ENCODE measurements at places on chromosomes 12 and 14. TPM values are rescaled to one million over a fixed set of nuclear protein-coding genes. Genes with fewer than 3 reads are reported as not detected.
A peak's percentile ranks its signal among the peaks of the same experiment; 100 is the strongest.

Gene BEGAIN
- 0.64 TPM for total RNA-seq

- peak; percentile 69 for DNase-seq
Observed at GRCh38 chr12:53061404-53062010, 11.6 kb downstream of the TNS2 start.

- no peak for DNase-seq
Observed at GRCh38 chr14:75049136-75049535, 2.1 kb downstream of the MLH3 start.

Gene C14orf93
- total RNA-seq: 19.4 TPM

- DNase-seq: peak; percentile 24
Observed at GRCh38 chr14:68655911-68656316, 137.0 kb downstream of the ZFP36L1 start.

GRCh38 chr14:20180486-20180885 lies 10.2 kb upstream of the OR11G2 start:
- DNase-seq: no peak

Gene LGMN
- total RNA-seq: 122 TPM

- no peak for DNase-seq
Observed at GRCh38 chr12:114213055-114213581, 192.8 kb downstream of the TBX5 start.

DNA sequence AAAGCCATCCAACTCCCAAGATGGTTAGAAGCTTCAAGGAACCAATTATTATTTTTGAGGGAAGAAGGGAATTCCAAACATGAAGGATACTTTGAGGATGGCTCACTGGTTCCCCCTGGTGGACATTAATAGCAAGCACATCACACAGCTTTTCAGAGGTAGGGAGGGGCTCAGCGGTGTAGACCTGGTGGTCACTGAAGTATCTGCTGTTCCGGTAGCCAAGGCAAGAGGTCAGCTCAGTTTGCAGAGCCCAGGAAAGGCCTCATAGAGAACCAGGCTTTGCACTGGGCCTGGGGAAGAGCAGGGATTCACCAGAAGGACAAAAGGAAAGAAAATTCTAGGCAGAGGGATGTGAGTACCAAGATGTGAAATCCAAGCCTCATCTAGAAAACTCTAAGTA lies 118.7 kb downstream of the KSR2 start:
- DNase-seq: no peak

DNA sequence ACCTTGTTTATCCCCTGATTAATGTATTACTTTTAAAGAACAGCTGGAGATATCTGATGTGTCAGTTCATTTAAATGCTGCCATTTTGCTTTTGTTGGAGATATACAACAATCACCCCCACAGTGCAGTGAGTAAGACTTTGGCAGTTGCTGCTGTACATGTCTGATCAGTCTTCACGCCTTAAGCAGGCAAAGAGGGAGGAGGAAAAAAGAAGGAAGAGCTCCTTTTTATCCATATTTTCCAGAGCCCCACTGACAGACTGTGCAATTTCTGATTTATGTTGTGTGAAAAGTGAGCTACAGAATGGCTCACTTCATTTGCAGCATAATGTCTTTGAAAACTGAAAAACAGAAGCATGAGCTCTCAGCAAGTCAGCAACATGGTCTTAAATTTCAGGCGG lies 319.7 kb upstream of the LRIG3 start:
- DNase-seq: no peak

- no peak for DNase-seq
Observed at GRCh38 chr12:57173089-57173488, 25.7 kb upstream of the LRP1-AS start.

DNA sequence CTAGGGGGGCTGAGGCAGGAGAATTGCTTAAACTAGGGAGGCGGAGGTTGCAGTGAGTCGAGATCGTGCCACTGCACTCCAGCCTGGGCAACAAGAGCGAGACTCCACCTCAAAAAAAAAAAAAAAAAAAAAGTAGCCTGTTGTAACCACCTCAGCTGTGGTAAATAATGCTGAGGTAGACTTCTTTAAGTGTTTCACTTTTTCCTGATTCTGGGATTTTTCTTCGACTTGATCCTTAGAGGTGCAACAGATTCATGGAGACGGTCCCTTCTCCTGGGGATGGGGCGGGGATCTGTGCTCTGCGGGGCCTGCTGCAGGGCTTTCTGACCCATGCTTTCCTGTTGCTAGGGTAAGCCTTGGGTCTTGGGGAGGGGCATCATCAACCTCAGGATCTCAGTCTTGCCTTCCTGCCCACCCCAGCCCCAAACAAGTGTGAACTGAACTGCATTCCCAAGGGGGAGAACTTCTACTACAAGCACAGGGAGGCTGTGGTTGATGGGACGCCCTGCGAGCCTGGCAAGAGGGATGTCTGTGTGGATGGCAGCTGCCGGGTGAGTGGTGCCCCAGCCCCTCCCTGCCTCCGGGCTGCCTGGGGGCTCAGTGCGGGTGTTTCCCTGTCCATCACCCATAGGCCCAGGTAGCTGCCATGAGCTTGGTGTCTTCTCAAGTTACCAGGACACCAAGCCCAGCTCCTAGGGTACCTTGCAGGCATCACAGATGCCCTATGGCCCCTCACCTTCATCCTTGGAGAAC lies 12.4 kb downstream of the PAPLN start:
- DNase-seq: no peak

- DNase-seq: no peak
Observed at GRCh38 chr12:28537474-28537873, 347.2 kb downstream of the CCDC91 start.

Gene TSHR
- total RNA-seq: 0.48 TPM

Gene LUM
- total RNA-seq: 180 TPM

- no peak for DNase-seq
Observed at GRCh38 chr12:114702462-114702861, 18.5 kb upstream of the TBX3 start.

Gene NEDD8
- 150 TPM for total RNA-seq

Gene TDG
- total RNA-seq: 14.4 TPM

- no peak for DNase-seq
Observed at GRCh38 chr14:97718886-97719442, 921.8 kb downstream of the VRK1 start.

Gene TMEM229B
- 0.64 TPM for total RNA-seq

Gene PIANP
- total RNA-seq: not detected

DNA sequence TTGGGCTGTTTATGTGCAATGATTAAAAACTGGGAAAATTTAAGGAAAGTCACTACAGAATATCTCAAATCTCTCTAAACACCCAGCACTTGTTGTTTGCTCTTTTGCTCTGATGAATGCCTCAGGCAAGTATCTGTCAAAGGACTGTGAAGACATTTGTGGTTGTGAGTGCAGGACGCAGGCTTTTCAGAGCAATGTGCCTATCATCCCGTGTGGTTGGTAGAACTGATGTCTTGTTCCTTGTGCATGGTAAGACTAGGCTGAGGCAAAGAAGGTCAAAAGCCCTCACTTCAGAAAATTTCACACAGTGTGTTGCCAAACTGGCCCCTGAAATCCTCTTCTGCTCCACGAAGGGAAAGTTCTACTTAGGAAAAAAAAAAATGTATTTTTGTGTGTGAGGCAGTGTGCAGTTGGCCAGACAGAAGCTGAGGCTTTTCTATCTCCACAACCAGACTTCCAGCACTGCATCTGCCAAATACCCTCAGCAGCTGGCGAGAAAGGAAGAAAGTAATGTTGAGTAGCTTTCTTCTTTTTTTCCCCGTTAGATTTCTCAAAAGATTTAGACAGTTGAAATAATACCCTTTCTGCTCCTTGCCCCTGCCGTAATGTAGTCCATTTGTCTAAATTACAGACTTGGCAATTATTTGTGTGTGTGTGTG lies 1103.1 kb downstream of the VRK1 start:
- no peak for DNase-seq

Gene PTGDR
- 3.2 TPM for total RNA-seq

- no peak for DNase-seq
Observed at GRCh38 chr12:52179396-52179973, 12.3 kb downstream of the KRT80 start.

GRCh38 chr12:162467-163307 lies 51.3 kb downstream of the SLC6A12 start:
- no peak for DNase-seq

DNA sequence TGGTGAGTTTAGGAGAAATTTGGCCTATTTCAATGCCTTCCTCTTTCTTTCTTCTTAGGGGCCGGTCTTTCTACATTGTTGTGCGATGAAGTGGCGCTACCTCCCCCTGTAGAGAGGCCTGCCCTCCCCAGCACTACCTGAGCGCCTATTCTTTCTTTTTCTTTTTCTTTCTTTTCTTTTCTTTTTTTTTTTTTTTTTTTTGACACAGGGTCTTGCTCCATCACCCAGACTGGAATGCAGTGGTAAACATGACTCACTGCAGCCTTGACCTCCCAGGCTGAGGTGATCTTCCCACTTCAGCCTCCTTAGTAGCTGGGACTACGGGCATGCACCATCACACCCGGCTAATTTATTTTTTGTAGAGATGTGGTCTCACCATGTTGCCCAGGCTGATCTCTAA lies 136.1 kb upstream of the MAX start:
- DNase-seq: no peak

- DNase-seq: no peak
Observed at GRCh38 chr14:68198713-68199495, 379.3 kb downstream of the RAD51B start.

- peak; percentile 35 for DNase-seq
Observed at GRCh38 chr12:2052826-2053678, at the start of gene CACNA1C. TSS of gene CACNA1C (plus strand) at chr12:2052987. CDS start at chr12:2053563, 576 bp downstream.
